ENCODE measurements at places on chromosomes 5 and 9. TPM values are rescaled to one million over a fixed set of nuclear protein-coding genes. Genes with fewer than 3 reads are reported as not detected.

- no peaks in the 10 kb centered on the region for H3K36me3 ChIP-seq
- peaks cover 21% of the 10 kb centered on the region for H3K4me1 ChIP-seq
- H3K4me3 ChIP-seq = no peak overlapping the region
- no peak for DNase-seq
- no peak overlapping the region for H3K27ac ChIP-seq
Measured at GRCh38 chr5:115949096-115949495, 13.2 kb upstream of the LVRN start.

DNA sequence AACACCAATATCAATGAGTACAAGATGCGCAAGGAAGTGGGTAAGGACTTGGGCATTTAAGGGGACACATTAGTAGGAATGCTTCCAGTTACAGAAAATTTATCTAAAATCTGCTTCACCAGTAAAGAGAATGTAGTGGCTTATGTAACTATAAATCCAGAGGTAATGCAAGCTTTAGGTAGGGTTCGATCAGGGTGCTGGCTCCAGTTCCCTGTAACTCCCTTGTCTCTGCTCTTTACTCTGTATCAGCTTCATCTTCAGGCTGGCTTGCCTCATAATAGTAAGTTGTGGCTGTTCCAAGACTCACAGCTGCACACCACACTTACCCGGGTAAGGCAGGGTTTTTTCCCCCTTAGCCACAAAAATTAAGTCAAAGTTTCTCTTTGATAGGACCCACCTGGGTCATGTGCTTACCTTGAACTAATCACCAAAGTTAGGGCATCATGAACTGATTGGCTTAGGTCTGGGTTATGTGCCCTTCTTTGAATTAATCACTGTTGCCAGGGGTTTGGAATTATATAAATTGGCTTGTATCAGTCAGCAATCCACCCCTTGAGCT lies 35.5 kb downstream of the ARHGEF37 start:
- H3K27ac ChIP-seq = no peak overlapping the region
- H3K4me1 ChIP-seq = peaks cover 8% of the 10 kb centered on the region
- no peaks in the 10 kb centered on the region for H3K27me3 ChIP-seq
- no peak overlapping the region for H3K4me3 ChIP-seq
- DNase-seq = no peak
- no peaks in the 10 kb centered on the region for H3K36me3 ChIP-seq

DNA sequence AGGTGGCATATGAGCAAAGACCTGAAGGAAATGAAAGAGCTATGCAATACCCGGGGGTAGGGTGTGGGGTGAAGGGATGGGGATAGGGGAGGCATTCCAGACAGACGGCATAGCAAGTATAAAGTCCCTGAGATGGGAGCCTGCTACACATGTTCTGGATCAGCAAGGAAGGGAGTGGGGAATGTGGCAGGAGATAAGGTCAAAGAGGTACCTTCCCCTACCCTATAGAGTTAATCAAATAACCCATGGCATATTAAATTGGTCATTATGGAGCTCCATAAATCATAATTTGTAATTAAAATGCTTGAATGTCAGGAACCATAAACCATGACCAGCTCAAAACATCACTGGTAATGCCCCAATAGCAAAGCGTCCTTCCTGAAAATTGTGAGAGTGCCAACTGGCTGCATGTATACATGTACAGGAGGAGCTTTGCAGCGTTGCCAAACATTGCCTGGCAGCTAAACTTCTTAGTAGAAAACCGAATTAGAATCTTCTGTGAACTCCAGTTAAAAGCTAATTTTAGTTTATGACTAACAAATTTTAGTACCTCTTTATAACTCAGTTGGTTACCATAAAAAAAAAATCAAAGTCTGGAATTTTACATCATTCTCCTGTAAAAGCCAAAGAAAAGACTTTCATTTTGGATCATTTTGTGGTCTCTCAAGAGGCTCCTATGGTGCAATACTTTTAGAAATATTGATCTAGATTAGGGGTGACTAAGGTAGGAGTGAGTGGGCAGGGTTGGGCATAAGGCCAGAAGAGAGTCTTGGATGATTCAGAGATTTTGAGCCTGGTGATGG lies 4.7 kb downstream of the DNAI1 start:
- H3K36me3 ChIP-seq = no peaks in the 10 kb centered on the region
- H3K4me3 ChIP-seq = no peak overlapping the region
- peak overlapping the region; percentile 35 for H3K27ac ChIP-seq
- peaks cover 18% of the 10 kb centered on the region for H3K4me1 ChIP-seq

GRCh38 chr5:55063220-55063863 lies 39.1 kb upstream of the GZMA start:
- H3K27me3 ChIP-seq = no peaks in the 10 kb centered on the region
- peaks cover 19% of the 10 kb centered on the region for H3K4me1 ChIP-seq
- H3K4me3 ChIP-seq = peak overlapping the region; percentile 11
- H3K36me3 ChIP-seq = no peaks in the 10 kb centered on the region
- H3K27ac ChIP-seq = peak overlapping the region; percentile 83
- peak; percentile 75 for DNase-seq

ASPN gene
- 1.2 TPM for total RNA-seq

DNA sequence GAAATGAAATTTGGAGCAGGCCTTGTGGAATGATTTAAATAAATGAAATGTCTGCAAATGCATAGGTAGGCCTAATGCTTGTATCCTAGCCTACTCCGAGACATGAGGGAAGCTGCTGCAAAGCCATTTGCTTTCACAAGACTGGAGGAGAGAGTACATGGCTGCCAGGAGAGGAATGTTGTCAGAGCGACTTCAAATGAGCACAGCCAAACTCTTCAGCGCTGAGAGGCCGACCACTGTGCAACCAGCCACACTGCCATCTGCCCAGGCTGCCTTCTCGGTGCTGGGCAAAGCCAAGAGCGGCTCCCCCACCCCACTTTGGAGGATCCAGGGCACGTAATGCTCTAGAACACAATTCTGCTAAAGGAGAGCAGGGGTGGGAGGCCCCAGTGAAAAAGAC lies 122.6 kb downstream of the RASEF start:
- H3K36me3 ChIP-seq = no peaks in the 10 kb centered on the region
- no peaks in the 10 kb centered on the region for H3K27me3 ChIP-seq
- H3K27ac ChIP-seq = no peak overlapping the region
- no peak overlapping the region for H3K4me3 ChIP-seq
